Suprapubic skin (tissue), 4 donors: ENCODE measurements at places on chromosomes 13 and 19. TPM values are rescaled to one million over a fixed set of nuclear protein-coding genes. Genes with fewer than 3 reads are reported as not detected.

DNA sequence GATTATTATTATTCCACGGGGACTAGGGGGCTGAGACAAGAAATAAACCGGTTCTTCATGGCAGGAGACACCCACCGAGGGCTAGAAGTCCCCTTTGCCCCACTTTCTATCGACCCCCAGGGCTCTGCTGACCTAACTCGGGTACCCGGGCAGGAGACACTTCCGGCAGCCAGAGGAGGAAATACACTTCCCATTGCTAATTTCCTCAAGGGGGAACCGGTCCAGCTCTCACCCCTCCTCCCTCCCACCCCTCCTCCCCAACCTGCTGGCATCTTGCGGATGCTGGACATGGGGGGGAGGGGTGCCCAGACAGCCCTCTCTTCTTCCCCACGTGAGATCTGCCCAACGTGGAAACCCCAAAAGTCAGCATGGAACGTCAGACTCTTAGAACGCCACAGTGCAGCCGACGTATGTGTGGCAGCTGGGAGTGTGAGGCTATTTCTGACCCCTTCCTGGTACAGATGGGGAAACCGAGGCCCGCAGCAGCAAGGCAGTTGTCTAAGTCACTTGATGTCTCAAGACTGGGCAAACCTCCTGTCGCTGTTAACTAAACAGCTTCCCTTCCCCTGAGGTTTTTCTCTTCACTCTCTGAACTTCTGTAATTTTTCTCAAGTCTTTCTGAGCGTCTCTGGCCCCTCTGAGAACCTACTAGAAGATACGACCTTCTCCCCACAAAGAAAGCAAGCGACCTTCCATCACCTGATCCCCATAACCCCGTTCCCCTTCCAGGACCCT is 3.6 kb downstream of the GPR4 start:
- DNase-seq: no peak

GRCh38 chr19:1109697-1110671 is 6.2 kb downstream of the GPX4 start:
- no peak for DNase-seq

- no peak for DNase-seq
Observed at GRCh38 chr13:37481885-37482227, 116.7 kb downstream of the POSTN start.

NAXD gene
- total RNA-seq: 31.8 TPM

DNA sequence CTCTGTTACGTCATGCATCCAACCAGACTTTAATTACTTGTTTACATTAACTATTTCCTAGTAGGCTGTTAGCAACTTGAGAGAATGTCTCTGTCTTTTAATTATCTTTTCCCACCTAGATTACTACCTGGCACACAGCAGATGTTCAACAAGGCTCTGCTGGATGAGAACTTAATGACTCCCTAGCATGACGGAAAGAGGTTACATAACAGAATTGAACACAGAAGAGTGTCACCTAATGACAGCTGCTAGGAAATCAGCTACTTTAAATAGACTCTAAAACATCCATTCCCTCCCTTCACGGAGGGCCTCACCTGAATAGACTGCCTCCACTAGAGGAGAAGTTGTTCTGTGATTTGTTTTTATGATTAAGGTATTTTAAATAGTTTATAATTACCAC is 110.8 kb downstream of the TEX29 start:
- no peak for DNase-seq

ZNF497 gene
- 2.5 TPM for total RNA-seq

PABPC3 gene
- 0.51 TPM for total RNA-seq

- no peak for DNase-seq
Observed at GRCh38 chr13:23510544-23510916, 59.7 kb upstream of the TNFRSF19 start.

DNA sequence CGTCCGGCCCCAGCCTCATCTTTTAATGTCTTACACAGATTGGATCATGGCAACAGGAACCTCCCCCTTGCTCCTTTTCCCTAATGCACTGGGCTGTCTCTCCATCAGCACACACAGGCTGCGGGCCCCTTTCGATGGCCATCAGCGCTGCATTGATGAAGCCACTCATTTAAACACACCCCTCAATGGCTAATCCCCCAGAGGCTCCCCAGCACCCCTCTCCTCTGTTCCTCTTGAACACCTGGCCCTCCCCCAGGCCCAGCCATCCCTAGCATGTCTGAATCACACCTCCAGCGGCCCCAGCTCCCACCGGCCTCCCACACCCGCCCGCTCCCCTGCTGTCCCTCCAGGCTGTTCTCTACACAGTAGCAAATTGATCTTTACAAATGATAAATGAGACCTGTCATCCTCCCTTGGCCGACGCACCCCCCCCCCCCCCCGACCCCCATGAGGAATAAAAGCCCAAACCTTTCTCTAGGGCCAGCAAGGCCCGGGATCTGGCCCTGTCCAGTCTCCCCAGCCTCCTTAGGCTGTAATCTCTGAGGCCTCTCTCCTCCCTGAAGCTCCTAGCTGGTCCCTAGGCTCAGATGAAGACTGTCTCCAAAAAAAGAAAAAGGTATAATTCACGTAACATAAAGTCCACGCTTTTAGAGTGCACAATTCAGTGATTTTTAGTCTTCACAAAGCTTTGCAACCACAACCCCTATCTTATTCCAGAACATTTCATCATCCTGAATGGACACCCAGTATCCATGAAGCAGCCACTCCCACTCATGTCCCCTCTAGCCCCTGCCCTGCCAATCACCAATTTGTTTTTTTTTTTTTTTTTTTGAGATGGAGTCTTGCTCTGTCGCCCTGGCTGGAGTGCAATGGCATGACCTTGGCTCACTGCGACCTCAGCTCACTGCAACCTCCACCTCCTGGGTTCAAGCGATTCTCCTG is 7.4 kb downstream of the RPL28 start:
- no peak for DNase-seq
